Activated CD4-positive, alpha-beta T cell treated with anti-CD3 and anti-CD28 coated beads, Interleukin-2, amount 50 U/mL, for 16 hours (primary cell): ENCODE measurements at places on chromosomes 7 and 10.

GRCh38 chr10:60182691-60183090 lies 207.0 kb downstream of the ANK3 start:
- DNase-seq: no peak

- DNase-seq: no peak
Measured at GRCh38 chr7:83751217-83751616, 102.3 kb upstream of the SEMA3E start.

DNA sequence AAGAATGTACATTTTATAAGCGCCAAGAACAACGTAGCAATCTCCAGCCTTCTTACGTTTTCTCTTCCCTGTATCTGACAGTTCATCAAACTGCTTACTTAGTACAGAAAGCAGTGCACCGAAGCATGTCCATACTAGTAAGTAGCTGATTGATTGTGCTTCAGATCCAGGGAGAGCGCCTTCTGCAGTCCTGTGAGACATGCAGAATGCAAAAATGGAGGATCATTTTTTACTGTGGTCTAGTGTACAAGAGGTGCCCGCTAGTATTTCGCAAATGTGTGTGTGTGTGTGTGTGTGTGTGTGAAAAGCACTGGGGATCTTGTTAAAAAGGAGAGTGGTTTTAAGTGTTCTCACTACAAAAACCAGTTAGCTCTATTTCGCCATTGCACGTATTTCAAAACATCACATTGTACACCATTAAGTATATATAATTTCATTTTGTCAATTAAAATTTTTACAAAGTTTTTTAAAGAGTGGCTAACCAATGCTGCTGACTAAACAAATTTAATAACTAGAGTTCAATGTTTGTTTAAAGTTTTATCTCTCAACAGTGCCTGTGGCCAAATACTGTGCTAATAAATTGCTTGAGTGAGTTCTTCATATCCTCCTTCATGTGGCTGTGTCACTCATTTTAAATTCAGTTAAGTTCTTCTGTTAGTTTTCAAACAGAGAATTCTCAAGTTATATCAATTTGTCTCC lies 99.6 kb downstream of the ZMYND11 start:
- DNase-seq: no peak

GRCh38 chr10:30701451-30702173 lies 72.1 kb upstream of the LYZL2 start:
- peak; percentile 94 for DNase-seq

- DNase-seq: no peak
Measured at GRCh38 chr7:43201912-43202311, 89.5 kb downstream of the HECW1 start.

GRCh38 chr7:3977391-3977790 lies 676.3 kb downstream of the SDK1 start:
- DNase-seq: no peak

DNA sequence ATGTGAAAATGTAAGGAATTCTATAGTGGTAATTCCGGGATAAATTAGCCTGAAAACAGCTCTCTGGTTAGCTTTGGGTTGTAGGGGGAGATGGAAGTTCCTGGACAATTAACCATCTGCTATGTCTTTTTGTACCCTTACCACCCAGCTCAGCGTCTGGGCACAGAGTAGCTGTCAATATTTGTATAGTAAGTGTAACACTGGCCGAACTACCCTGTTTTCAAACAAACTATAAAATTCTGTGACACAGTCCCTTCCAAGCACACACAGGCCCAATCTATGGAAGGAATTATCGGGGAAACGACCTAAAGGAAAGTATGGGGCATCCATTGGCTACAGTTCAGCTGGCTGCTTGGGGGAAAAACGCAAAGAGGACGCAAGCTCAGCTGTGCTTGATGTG lies 869 bp upstream of the LHFPL3 start:
- DNase-seq: no peak

- DNase-seq: peak; percentile 51
Measured at GRCh38 chr7:31122649-31123058, 70.5 kb downstream of the ADCYAP1R1 start.

DNA sequence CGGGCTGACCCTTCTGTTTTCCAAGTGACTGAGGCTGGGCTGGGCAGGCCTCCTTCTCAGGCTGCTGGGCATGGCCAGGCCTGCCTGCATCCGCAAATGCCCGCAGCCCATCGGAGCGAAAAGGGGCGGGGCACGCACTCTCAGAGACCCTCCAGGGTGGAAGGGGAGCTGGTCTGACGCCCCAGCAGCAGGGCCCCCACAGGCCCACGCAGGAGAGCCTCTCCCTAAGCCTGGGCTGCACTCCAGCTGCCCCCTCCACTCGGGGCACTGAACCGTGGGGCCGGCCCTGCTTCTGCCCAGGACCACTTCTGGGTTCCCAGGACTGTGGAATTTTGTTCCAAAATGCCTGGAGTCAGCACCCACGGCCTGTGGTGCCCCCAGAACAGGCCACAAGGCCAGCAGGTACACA lies 9.3 kb downstream of the ADAP1 start:
- no peak for DNase-seq
